ENCODE measurements at places on chromosomes 6 and 20.

- no peaks in the 10 kb centered on the region for H3K4me1 ChIP-seq
- peak; percentile 74 for DNase-seq
- peaks cover 79% of the 10 kb centered on the region for H3K27me3 ChIP-seq
- no peaks in the 10 kb centered on the region for H3K36me3 ChIP-seq
Observed at GRCh38 chr20:956330-956951, 40.3 kb upstream of the ANGPT4 start.

DNA sequence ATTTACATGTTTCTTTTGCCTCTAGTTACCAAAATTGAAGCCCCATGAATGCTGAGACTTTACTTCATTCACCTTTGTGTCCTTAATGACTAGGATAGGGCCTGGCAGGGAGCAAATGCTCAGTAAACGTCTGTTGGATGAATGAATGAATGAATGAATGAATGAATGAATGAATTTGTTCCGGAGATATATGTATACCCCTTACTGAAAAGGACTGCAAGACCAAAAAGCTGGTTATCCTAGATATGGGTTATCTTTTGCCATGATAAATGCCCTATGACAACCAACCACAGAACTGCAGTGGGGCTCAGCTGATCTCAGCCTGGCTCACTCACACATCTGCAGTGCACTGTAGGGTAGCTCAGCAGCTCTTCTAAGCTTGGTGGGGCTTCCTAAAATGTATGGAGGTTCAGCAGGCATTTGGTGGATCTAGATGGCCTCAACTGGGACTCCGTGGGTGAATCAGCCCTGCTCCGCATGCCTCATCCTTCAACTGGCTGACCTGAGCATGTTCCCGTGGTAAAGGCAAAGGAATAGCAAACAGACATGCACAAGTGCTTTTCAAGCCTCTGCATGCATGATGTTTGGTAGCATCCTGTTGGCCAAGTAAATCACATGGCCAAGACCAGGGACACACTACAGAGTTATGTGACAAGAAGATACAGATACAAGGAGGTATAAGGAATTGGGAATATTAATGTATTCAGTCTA lies 378.7 kb upstream of the SOX4 start:
- H3K4me1 ChIP-seq: no peaks in the 10 kb centered on the region
- no peaks in the 10 kb centered on the region for H3K36me3 ChIP-seq
- DNase-seq: no peak

GRCh38 chr20:34180460-34181120 lies 60.6 kb upstream of the ASIP start:
- no peak overlapping the region for H3K4me3 ChIP-seq
- no peak overlapping the region for H3K27ac ChIP-seq
- H3K27me3 ChIP-seq: peaks cover 2% of the 10 kb centered on the region
- H3K4me1 ChIP-seq: no peaks in the 10 kb centered on the region
- DNase-seq: no peak

GRCh38 chr20:49886571-49887213 lies 28.6 kb downstream of the SPATA2 start:
- H3K4me3 ChIP-seq: no peak overlapping the region
- peaks cover 23% of the 10 kb centered on the region for H3K36me3 ChIP-seq
- peaks cover 4% of the 10 kb centered on the region for H3K4me1 ChIP-seq
- H3K27me3 ChIP-seq: no peaks in the 10 kb centered on the region
- DNase-seq: no peak

- no peaks in the 10 kb centered on the region for H3K36me3 ChIP-seq
- no peak overlapping the region for H3K27ac ChIP-seq
- peaks cover 2% of the 10 kb centered on the region for H3K27me3 ChIP-seq
- no peak overlapping the region for H3K4me3 ChIP-seq
Observed at GRCh38 chr20:57342829-57343228, 8.2 kb upstream of the RAE1 start.

DNA sequence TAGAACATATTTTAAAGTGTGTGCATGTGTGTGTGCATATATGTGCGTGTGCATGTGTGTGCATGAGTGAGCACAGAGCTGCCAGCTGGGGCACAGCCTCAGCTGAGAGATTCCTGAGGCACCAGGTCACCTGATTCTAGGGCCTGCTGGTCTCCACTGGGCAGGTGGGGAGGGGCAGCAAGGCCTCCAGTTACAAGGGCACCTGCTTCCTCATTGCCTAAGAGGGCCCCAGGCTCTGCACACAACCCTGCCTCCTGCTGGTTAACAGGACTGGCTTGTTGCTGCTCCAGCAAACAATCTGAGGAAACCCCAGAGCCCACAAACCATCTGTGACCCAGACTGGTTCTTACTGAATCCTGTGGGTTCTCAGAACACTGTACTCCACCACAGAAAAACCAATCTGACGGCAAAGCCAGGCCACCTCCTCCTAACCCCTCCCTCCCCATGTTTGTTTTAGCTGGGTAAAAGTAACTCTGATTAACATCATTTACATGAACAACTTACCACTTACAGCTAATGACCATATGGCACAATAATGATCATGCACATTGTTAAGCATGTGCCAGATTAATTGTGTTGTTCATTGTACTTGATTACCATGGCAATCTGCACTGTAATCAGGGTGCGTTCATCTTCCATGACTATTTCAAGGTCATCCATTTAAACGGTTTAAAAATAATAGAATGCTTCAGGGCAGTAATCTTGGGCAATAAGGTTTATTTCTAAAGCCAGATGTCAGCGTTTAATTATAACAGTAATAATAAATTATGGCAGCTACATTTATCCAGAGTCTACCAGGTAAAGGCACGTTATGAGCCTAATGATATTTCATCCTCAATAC lies 23.1 kb upstream of the UBE2J1 start:
- no peak overlapping the region for H3K4me3 ChIP-seq
- peak; percentile 61 for DNase-seq
- no peak overlapping the region for H3K27ac ChIP-seq
- H3K4me1 ChIP-seq: peaks cover 10% of the 10 kb centered on the region

DNA sequence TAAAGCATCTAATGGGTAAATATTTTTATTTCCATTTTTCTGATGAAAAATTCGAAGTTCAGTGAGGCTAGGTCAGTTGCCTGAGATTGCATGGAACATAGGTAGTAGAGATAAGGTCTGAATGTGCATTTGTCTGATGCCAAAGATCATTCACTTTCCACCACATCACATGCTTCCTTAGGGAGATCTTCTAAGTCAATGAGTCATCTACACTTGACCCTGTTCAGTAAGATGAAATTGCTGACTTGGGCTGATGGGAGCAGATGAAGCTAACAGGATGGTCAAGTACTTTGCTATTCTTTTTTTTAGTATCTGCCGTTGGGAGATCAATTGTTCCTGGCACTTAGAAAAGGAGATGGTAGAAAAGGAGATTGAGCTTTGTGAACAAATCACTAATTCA lies 511.3 kb downstream of the PHF3 start:
- H3K27me3 ChIP-seq: no peaks in the 10 kb centered on the region
- no peak overlapping the region for H3K27ac ChIP-seq
- no peak overlapping the region for H3K4me3 ChIP-seq
- no peaks in the 10 kb centered on the region for H3K4me1 ChIP-seq
- no peak for DNase-seq

DNA sequence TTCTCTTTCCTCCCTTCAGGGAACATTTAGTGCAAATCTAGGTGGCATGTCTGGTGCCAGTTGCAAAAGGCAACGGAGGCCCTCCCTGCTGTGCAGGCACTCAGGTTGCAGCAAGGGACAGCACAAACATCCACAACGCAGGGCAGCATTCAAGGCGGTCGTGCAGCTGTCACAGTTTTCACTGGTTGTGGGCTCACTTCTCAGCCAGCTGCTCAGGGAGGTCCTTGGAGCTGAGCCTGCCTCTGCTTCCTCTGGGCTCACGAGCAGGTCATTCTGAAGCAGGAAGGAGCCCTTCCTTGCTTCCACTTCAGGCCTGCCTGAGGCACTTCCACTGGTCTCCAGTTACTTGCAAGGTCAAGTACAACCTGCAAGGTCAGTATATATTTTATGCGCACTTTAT lies 3.8 kb upstream of the NPEPL1 start:
- H3K4me1 ChIP-seq: peaks cover 13% of the 10 kb centered on the region
- H3K4me3 ChIP-seq: no peak overlapping the region
- no peak overlapping the region for H3K27ac ChIP-seq
- no peaks in the 10 kb centered on the region for H3K27me3 ChIP-seq
- no peak for DNase-seq

DNA sequence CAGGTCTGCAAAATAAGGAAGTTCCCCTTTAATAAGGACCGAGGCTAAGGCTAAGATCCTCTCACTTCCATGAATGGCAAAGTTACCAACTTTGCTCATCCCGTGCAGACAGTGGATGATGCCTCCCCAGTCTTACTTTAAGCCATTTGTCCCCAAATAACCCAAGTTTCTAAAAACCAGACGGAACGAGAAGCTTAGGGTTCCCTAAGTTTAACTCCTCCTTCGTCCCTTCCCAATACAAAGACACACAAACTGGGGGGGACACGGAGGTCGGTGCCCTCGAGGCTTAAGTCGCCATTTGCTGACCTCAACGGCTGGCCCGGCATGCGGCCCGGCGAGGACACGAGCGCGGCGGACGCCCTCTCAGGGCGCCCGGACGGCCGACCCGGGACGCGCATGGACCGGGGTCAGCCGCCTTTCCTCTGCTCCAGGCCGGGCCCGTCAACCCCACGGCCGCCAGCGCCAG lies 527 bp downstream of the FBXO30 start:
- no peak overlapping the region for H3K27ac ChIP-seq
- no peak for DNase-seq
- peak overlapping the region; percentile 84 for H3K4me3 ChIP-seq

DNA sequence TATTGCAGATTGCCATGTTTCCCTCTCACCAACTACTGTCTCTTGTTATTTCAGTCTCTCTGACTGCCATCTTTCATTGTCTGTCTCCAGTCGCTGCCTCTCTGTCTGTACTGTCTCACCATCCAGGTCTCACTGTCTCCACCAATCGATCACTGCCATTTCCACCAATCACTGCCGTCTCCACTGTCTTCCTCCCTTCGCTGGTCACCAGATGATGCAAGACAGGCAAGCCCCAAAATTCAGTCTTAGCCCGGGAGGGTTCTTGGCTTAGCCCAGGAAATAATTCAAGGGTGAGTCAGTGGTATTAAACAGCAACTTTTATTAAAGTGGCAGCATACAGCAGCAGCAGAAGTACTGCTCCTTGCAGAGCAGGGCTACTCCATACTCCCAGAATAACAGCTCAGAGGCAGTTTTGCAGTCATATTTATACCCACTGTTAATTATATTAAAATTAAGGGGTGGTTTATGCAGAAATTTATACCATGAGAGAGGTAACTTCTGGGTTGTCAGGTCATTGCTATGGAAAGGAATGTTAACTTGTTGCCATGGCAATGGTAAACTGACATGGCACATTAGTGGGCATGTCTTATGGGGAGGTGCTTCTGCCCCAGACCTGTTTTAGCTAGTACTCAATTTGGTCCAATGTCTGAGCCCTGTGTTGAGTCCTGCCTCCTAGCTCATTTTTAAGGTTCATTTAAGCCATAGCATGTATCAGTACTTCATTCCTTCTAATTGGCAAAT lies 23.0 kb upstream of the ECHDC1 start:
- H3K27ac ChIP-seq: no peak overlapping the region
- DNase-seq: no peak
- H3K4me3 ChIP-seq: no peak overlapping the region
- no peaks in the 10 kb centered on the region for H3K4me1 ChIP-seq
- no peaks in the 10 kb centered on the region for H3K27me3 ChIP-seq

GRCh38 chr20:42754706-42755105 lies 435.0 kb downstream of the PTPRT start:
- no peaks in the 10 kb centered on the region for H3K36me3 ChIP-seq
- H3K27ac ChIP-seq: no peak overlapping the region
- H3K4me3 ChIP-seq: no peak overlapping the region
- no peaks in the 10 kb centered on the region for H3K27me3 ChIP-seq
- no peaks in the 10 kb centered on the region for H3K4me1 ChIP-seq

DNA sequence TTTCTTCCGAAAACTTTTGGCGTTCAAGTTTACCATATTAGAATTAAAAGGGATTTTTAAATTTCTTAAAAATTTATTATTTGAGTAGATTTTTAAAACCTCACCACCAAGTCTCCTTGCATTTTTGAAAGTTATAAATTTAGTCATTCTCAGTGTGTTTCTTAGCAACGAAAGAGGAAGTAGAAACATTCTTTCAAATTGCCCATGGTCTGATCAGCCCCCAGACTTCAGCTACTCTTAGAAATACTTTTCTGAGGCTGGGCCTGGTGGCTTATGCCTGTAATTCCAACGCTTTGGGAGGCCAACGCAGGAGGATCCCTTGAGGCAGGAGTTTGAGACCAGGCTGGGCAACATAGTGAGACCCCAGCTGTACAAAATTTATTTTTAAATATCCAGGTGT lies 15.1 kb upstream of the RTF2 start:
- no peak for DNase-seq
- no peaks in the 10 kb centered on the region for H3K4me1 ChIP-seq
- H3K36me3 ChIP-seq: no peaks in the 10 kb centered on the region
- no peak overlapping the region for H3K4me3 ChIP-seq
- H3K27ac ChIP-seq: no peak overlapping the region

- DNase-seq: no peak
- H3K27ac ChIP-seq: no peak overlapping the region
- H3K27me3 ChIP-seq: no peaks in the 10 kb centered on the region
- no peaks in the 10 kb centered on the region for H3K4me1 ChIP-seq
- H3K4me3 ChIP-seq: no peak overlapping the region
Observed at GRCh38 chr6:160252073-160252813, 6.4 kb downstream of the SLC22A2 start.

DNA sequence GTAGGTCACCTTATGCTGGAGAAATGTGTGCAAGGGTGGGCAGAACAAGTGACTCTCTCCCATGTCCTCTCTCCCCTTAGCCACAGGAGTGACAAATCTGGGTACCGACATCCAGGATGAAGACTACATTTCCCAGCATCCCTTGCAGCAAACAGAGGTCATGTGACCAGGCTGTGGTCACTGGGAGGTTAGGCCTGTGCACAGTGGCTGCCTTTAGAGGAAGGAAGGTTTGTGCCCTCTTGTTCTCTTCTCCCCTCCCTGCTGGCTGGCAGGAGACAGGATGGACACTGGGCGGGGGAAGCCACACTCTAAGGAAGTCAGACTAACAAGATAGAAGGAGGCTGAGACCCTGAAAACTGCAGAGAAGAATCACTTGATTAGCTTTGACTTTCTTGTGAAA lies 360.2 kb downstream of the PREX1 start:
- no peak overlapping the region for H3K27ac ChIP-seq
- no peaks in the 10 kb centered on the region for H3K4me1 ChIP-seq
- DNase-seq: no peak
- H3K27me3 ChIP-seq: peaks cover 11% of the 10 kb centered on the region
- no peaks in the 10 kb centered on the region for H3K36me3 ChIP-seq

GRCh38 chr20:14777591-14777990 lies 440.2 kb upstream of the FLRT3 start:
- H3K27me3 ChIP-seq: no peaks in the 10 kb centered on the region
- H3K27ac ChIP-seq: no peak overlapping the region
- no peaks in the 10 kb centered on the region for H3K36me3 ChIP-seq
- no peaks in the 10 kb centered on the region for H3K4me1 ChIP-seq
